Activated T-helper 1 cell treated with anti-CD3 and anti-CD28 coated beads, Interleukin-12 subunit alpha, Interleukin-12 subunit beta, Interleukin-2, Interleukin-4 antibody, amounts not matched to agents 30 ng/mL and 10 ng/mL and 1 ng/mL, durations not matched to agents 14 hours and 24 hours and 36 hours (primary cell): ENCODE measurements at places on chromosomes 7 and 10. TPM values are rescaled to one million over a fixed set of nuclear protein-coding genes. Genes with fewer than 3 reads are reported as not detected.

GRCh38 chr7:45211958-45212357, 54.4 kb downstream of the RAMP3 start:
- no peaks in the 10 kb centered on the region for H3K36me3 ChIP-seq
- peaks cover 10% of the 10 kb centered on the region for H3K4me1 ChIP-seq
- DNase-seq = no peak
- no peak overlapping the region for H3K27ac ChIP-seq
- H3K4me3 ChIP-seq = no peak overlapping the region
- H3K27me3 ChIP-seq = peaks cover 35% of the 10 kb centered on the region

- H3K36me3 ChIP-seq = peaks cover 14% of the 10 kb centered on the region
- no peak for DNase-seq
- H3K27ac ChIP-seq = no peak overlapping the region
- H3K27me3 ChIP-seq = no peaks in the 10 kb centered on the region
- peaks cover 73% of the 10 kb centered on the region for H3K4me1 ChIP-seq
Observed at GRCh38 chr10:124652701-124653100, 91.5 kb downstream of the FAM53B start.

- no peak overlapping the region for H3K4me3 ChIP-seq
- peaks cover 7% of the 10 kb centered on the region for H3K27me3 ChIP-seq
- peaks cover 6% of the 10 kb centered on the region for H3K4me1 ChIP-seq
- no peak for DNase-seq
- H3K27ac ChIP-seq = no peak overlapping the region
Observed at GRCh38 chr10:43259213-43259991, 7.5 kb downstream of the RASGEF1A start.

- no peak overlapping the region for H3K27ac ChIP-seq
- H3K4me1 ChIP-seq = no peaks in the 10 kb centered on the region
- H3K27me3 ChIP-seq = no peaks in the 10 kb centered on the region
- no peaks in the 10 kb centered on the region for H3K36me3 ChIP-seq
Observed at GRCh38 chr7:82469207-82469606, 25.6 kb upstream of the CACNA2D1 start.

DNA sequence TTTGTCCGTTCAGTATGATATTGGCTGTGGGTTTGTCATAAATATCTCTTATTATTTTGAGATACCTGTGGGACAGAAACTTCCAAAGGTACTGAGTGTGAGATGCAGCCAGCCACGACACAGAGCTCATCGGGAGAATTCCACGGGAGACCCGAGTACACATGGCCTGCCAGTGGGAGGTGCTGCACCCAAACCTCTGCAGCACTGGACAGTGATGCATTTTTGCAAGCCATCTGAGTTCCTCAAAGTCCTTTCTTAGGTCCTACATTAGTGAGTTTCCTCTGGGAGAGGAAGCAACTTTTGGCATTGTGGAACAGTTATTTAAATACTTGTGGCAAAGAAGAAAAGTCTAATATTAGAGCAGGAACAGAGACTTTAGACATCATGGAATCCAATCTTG, 77.5 kb downstream of the ARID5B start:
- DNase-seq = no peak
- no peak overlapping the region for H3K27ac ChIP-seq
- peaks cover 60% of the 10 kb centered on the region for H3K36me3 ChIP-seq
- H3K4me3 ChIP-seq = no peak overlapping the region

- H3K27ac ChIP-seq = no peak overlapping the region
- H3K4me3 ChIP-seq = no peak overlapping the region
- H3K27me3 ChIP-seq = no peaks in the 10 kb centered on the region
- H3K4me1 ChIP-seq = peaks cover 36% of the 10 kb centered on the region
Observed at GRCh38 chr10:14508725-14509124, 178.0 kb upstream of the FRMD4A start.

DNA sequence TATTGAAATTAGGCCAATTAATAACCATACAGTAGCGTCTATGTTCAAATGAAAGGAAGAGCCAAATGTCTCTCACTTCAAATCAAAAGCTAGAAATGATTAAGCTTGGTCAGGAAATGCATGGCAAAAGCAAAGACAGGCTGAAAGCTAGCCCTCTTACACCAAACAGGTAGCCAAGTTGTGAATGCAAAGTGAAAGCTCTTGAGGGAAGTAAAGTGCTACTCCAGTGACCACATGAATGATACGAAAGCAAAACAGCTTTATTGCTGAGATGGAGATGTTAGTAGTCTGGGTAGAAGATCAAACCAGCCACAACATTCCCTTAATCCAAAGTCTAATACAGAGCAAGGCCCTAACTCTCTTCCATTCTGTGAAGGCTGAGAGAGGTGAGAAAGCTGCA, 123.8 kb downstream of the TEX36 start:
- H3K36me3 ChIP-seq = no peaks in the 10 kb centered on the region
- no peaks in the 10 kb centered on the region for H3K27me3 ChIP-seq
- no peak overlapping the region for H3K27ac ChIP-seq
- no peaks in the 10 kb centered on the region for H3K4me1 ChIP-seq
- no peak for DNase-seq

Gene XRCC2
- total RNA-seq = 24.0 and 24.5 TPM in 2 replicates

Gene RPEL1
- total RNA-seq = not detected in 2 replicates
